ENCODE measurements at places on chromosomes 3 and 15. TPM values are rescaled to one million over a fixed set of nuclear protein-coding genes. Genes with fewer than 3 reads are reported as not detected.

DNA sequence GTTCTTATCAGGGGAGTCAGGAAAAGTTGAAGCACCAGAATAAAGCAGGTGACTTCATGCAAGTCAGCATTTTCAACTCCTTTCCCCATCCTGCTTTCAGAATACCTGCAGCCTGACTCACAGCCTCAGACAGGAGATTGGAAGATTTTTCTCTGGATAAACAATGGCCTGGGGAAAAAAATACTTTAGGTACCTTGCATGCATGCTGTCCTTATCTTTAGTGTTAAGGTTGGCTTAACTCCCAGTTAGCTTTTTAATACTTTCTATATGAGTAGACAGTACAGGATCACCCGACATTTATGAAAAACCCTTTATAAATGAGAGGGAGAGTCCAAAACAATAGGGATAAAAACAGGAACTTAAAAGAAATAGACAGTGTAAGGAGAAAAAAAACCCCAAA lies 53.6 kb downstream of the PAK2 start:
- no peaks in the 10 kb centered on the region for H3K27me3 ChIP-seq
- DNase-seq = no peak
- H3K36me3 ChIP-seq = peaks cover 13% of the 10 kb centered on the region

Gene PRR23E
- not detected for polyA plus RNA-seq

GRCh38 chr3:152797751-152798432 lies 37.0 kb upstream of the P2RY1 start:
- H3K36me3 ChIP-seq = no peaks in the 10 kb centered on the region
- no peaks in the 10 kb centered on the region for H3K27me3 ChIP-seq
- H3K27ac ChIP-seq = no peak overlapping the region
- no peak for DNase-seq
- H3K4me3 ChIP-seq = no peak overlapping the region

DNA sequence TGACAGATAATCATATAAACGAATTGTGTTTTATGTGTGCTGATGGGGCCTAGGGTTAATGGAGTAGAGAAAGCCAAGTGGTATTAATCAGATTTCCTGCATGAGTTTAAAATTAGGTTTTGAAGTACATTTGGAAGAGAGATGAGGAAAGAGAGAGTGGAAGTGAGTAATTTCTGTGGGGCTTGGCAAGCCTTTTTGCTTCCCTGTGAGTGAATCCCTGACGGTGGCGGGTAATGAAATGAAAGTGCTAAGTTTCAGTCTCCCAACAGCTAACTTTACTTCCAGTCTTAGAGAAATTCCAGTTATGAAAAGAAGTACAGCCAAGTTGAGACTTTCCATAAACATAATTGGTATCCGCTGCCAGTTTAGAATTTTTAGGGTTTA lies 139.4 kb downstream of the BBX start:
- peaks cover 8% of the 10 kb centered on the region for H3K4me1 ChIP-seq
- no peaks in the 10 kb centered on the region for H3K36me3 ChIP-seq
- DNase-seq = no peak
- no peak overlapping the region for H3K4me3 ChIP-seq
- H3K27me3 ChIP-seq = no peaks in the 10 kb centered on the region

Gene CTXN2
- polyA plus RNA-seq = not detected
